ENCODE measurements at places on chromosomes 2 and 18. TPM values are rescaled to one million over a fixed set of nuclear protein-coding genes. Genes with fewer than 3 reads are reported as not detected.

DNA sequence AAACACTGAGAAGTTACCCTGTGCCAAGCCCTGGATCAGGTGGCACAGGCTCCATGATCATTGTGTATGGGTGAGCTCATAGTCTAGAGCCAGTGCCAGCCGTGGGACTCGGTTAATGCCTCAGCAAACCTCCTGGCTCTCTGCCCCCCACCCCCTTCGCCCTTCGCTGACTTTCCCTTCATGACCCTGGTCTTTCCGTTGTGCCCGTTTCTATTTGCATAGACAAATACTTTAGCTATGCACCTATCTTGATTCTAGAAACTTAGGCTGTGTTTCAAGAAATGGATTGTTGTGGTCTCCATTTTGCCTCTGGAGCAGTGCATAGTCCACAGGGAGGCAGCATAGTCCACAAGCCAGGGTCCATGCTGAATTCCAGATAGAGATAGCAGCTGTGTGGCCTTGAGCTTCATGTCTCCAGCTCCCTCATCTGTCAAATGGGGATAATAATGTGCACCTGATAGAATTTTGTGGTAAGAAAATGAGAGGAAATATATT lies 44.8 kb upstream of the KDM3A start:
- DNase-seq: peak; percentile 35
- no peaks in the 10 kb centered on the region for H3K36me3 ChIP-seq
- no peaks in the 10 kb centered on the region for H3K27me3 ChIP-seq
- H3K27ac ChIP-seq: no peak overlapping the region
- H3K4me3 ChIP-seq: no peak overlapping the region

GRCh38 chr2:180046776-180047175 lies 39.7 kb upstream of the CWC22 start:
- H3K36me3 ChIP-seq: no peaks in the 10 kb centered on the region
- no peak overlapping the region for H3K27ac ChIP-seq
- H3K4me1 ChIP-seq: no peaks in the 10 kb centered on the region
- H3K27me3 ChIP-seq: no peaks in the 10 kb centered on the region
- DNase-seq: no peak
- H3K4me3 ChIP-seq: no peak overlapping the region

- H3K27ac ChIP-seq: peak overlapping the region; percentile 50
- no peak for DNase-seq
- peaks cover 8% of the 10 kb centered on the region for H3K27me3 ChIP-seq
- H3K4me3 ChIP-seq: no peak overlapping the region
Measured at GRCh38 chr2:237616373-237616733, 11.0 kb upstream of the LRRFIP1 start.

DNA sequence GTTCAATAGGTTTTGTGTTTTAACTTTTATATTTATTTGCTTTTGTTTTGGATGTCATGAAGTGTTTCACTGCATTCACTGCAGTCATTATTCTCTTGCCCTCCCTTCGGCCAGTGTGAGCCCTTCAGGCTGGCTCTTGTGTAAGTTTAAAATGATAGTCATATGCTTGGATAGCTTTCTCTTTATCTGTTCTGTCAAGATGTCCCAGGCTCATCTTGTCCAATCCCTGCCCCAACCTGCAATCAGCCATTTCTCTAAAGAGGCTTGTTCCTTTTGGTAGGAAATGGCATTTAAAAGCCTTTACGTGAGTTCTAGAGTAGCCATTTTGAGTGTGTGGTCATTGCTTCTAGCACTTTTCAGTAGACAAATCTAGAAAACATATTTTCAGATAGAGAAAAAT lies 238.0 kb upstream of the SLC39A10 start:
- no peak overlapping the region for H3K4me3 ChIP-seq
- DNase-seq: no peak

Gene SCN2A
- 2.4 TPM for polyA plus RNA-seq

DNA sequence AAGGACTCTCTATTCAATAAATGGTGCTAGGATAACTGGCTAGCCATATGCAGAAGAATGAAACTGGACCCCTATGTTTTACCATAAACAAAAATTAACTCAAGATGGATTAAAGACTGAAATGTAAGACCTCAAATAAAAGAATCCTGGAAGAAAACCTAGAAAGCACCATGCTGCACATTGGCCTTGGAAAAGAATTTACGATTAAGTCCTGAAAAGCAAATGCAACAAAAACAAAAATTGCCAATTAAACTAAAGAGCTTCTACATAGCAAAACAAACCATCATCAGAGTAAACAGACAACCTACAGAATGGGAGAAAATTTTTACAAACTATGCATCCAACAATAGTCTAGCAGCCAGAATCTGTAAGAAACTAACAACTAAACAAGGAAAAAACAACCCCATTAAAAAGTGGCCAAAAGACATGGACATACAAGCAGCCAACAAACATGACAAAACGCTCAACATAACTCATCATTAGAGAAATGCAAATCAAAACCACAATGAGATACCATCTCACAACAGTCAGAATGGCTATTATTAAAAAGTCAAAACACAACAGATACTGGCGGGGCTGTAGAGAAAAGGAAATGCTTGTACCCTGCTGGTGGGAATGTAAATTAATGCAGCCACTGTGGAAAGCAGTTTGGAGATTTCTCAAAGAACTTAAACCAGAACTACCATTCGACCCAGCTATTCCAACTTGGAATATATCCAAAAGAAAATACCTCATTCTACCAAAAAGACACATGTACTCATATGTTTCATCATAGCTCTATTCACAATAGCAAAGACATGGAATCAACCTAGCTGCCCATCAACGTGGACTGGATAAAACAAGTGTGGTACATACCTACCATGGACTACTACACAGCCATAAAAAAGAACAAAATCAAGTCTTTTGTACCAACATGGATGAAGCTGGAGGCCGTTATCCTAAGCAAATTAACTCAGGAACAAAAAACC lies 30.6 kb downstream of the SEPTIN10 start:
- no peaks in the 10 kb centered on the region for H3K4me1 ChIP-seq
- H3K27ac ChIP-seq: no peak overlapping the region
- peaks cover 9% of the 10 kb centered on the region for H3K36me3 ChIP-seq
- H3K4me3 ChIP-seq: no peak overlapping the region

- H3K4me3 ChIP-seq: peak overlapping the region; percentile 62
- H3K4me1 ChIP-seq: peaks cover 24% of the 10 kb centered on the region
- no peak for DNase-seq
- H3K27ac ChIP-seq: peak overlapping the region; percentile 89
Measured at GRCh38 chr2:237475704-237476141, 11.3 kb upstream of the MLPH start.

- no peak overlapping the region for H3K27ac ChIP-seq
- H3K4me3 ChIP-seq: no peak overlapping the region
- DNase-seq: no peak
- H3K27me3 ChIP-seq: no peaks in the 10 kb centered on the region
Measured at GRCh38 chr18:43049021-43049420, 66.5 kb downstream of the RIT2 start.

GRCh38 chr2:8983571-8983970 lies 19.9 kb downstream of the MBOAT2 start:
- no peaks in the 10 kb centered on the region for H3K27me3 ChIP-seq
- no peak for DNase-seq
- H3K4me1 ChIP-seq: no peaks in the 10 kb centered on the region
- no peak overlapping the region for H3K27ac ChIP-seq

GRCh38 chr2:66771359-66771976 lies 336.5 kb downstream of the MEIS1 start:
- no peaks in the 10 kb centered on the region for H3K4me1 ChIP-seq
- no peaks in the 10 kb centered on the region for H3K36me3 ChIP-seq
- no peak for DNase-seq
- H3K4me3 ChIP-seq: no peak overlapping the region
- no peaks in the 10 kb centered on the region for H3K27me3 ChIP-seq
- H3K27ac ChIP-seq: no peak overlapping the region

- H3K4me1 ChIP-seq: no peaks in the 10 kb centered on the region
- DNase-seq: no peak
- H3K27me3 ChIP-seq: no peaks in the 10 kb centered on the region
- no peaks in the 10 kb centered on the region for H3K36me3 ChIP-seq
- no peak overlapping the region for H3K4me3 ChIP-seq
Measured at GRCh38 chr2:83602753-83603152, 856.3 kb downstream of the SUCLG1 start.

- no peak overlapping the region for H3K27ac ChIP-seq
- H3K36me3 ChIP-seq: peaks cover 2% of the 10 kb centered on the region
- no peaks in the 10 kb centered on the region for H3K27me3 ChIP-seq
- DNase-seq: no peak
- no peak overlapping the region for H3K4me3 ChIP-seq
- H3K4me1 ChIP-seq: no peaks in the 10 kb centered on the region
Measured at GRCh38 chr18:24262087-24262486, 123.2 kb downstream of the CABYR start.

Gene KIF1A
- polyA plus RNA-seq: 15.8 TPM

Gene NLRC4
- 1.4 TPM for polyA plus RNA-seq

DNA sequence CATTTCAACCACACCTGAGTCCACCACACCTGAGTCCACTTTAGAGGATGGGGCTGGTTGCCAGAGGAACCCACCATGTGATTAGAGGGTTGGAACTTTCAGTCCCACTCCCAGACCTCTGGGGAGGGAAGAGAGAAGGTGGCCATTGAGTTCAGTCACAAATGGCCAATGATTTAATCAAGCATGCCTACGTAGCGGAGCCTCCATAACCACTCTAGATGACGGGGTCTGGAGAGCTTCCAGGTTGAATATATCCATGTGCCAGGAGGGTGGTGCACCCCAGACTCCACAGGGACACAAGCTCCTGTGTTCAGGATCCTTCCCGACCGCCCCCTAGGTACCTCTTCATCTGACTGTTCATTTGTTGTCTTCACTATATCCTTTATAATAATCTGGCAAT lies 53.3 kb downstream of the CYBRD1 start:
- H3K36me3 ChIP-seq: no peaks in the 10 kb centered on the region
- H3K27ac ChIP-seq: no peak overlapping the region
- H3K4me3 ChIP-seq: no peak overlapping the region
- no peak for DNase-seq
- peaks cover 9% of the 10 kb centered on the region for H3K27me3 ChIP-seq
- no peaks in the 10 kb centered on the region for H3K4me1 ChIP-seq

Gene TMEM178A
- 7.3 TPM for polyA plus RNA-seq

Gene UXS1
- polyA plus RNA-seq: 43.0 TPM

DNA sequence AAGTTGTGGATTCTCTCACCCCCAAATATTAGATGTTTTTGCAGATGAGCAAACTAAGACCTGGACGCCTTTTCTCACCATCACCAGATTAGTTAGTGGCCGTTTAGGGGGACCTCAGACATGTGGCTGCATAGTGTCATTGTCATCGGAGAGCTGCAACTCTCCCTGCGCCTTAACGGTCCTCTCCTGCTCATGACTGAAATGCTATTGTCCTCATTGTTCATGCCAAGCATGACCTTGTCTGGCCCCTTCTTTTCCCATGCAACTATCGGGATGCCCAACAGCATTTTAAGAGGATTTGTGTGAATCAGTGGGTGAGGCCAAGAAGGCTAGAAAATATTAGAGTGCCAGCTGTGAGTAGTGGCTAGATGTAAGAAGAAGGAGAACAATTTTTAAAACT lies 174.2 kb downstream of the SOCS6 start:
- no peaks in the 10 kb centered on the region for H3K27me3 ChIP-seq
- H3K4me3 ChIP-seq: no peak overlapping the region
- H3K4me1 ChIP-seq: no peaks in the 10 kb centered on the region
- DNase-seq: no peak
- no peaks in the 10 kb centered on the region for H3K36me3 ChIP-seq

- H3K4me3 ChIP-seq: no peak overlapping the region
- H3K36me3 ChIP-seq: peaks cover 12% of the 10 kb centered on the region
- H3K27ac ChIP-seq: peak overlapping the region; percentile 22
- H3K4me1 ChIP-seq: peaks cover 58% of the 10 kb centered on the region
Measured at GRCh38 chr2:216651351-216651881, 18.2 kb downstream of the IGFBP2 start.

Gene ST8SIA3
- polyA plus RNA-seq: 2.6 TPM

- no peak for DNase-seq
- H3K27ac ChIP-seq: no peak overlapping the region
- peaks cover 11% of the 10 kb centered on the region for H3K27me3 ChIP-seq
- no peak overlapping the region for H3K4me3 ChIP-seq
- no peaks in the 10 kb centered on the region for H3K4me1 ChIP-seq
- no peaks in the 10 kb centered on the region for H3K36me3 ChIP-seq
Measured at GRCh38 chr2:127228102-127228501, 8.0 kb upstream of the CYP27C1 start.

Gene TMEFF2
- polyA plus RNA-seq: 2.3 TPM

Gene VIL1
- 498 TPM for polyA plus RNA-seq
